ENCODE measurements at places on chromosomes 4 and X.

DNA sequence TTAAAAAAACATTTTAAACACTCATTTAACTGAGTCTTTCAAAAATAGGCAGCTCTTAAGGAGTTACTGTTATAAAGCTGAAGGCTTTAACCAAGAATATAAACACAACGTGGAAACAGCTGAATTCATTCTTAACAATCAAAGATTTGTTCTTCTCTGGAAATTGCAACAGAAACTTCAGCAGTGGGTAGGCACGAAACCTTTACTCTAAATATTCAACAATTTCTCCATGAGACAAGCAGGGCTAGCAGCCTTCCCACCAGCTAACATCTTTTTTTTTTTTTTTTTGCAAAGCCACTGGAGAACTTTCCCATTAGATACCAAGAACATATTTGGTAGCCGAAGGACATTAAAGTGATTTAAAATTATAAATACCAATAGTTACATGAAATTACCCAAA is 78.2 kb upstream of the PRSS48 start:
- no peak for DNase-seq

DNA sequence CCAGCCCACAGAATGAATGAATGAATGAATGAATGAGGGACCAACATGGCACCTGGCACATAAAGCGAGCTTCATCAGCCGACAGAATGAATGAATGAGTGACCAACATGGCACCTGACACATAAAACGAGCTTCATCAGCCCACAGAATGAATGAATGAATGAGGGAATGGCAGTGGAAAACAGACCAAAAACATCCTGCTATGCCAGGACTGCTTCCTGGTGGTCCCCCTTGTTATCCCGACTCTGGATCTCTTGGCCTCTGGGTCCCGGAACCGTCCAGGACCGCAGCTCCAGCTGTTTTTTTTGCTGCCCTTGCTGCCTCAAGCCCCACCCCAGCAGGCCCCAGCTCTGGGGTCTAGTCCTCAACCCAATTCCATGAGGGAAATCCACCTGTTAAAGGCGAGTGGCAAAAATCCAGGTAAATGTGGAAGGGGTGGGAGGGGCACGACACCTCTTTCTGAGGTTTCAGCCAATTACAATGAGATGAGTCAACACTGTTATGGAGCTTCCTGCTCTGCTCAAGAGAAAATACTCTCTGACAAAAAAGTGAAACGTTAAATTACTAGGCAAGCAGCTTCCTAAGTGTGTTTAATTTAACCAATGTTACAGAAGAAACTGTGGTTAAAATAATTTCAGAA is 72.0 kb upstream of the MTNR1A start:
- peak; percentile 65 for DNase-seq

- DNase-seq = no peak
Measured at GRCh38 chr4:138599965-138600364, 357.8 kb upstream of the SLC7A11 start.

DNA sequence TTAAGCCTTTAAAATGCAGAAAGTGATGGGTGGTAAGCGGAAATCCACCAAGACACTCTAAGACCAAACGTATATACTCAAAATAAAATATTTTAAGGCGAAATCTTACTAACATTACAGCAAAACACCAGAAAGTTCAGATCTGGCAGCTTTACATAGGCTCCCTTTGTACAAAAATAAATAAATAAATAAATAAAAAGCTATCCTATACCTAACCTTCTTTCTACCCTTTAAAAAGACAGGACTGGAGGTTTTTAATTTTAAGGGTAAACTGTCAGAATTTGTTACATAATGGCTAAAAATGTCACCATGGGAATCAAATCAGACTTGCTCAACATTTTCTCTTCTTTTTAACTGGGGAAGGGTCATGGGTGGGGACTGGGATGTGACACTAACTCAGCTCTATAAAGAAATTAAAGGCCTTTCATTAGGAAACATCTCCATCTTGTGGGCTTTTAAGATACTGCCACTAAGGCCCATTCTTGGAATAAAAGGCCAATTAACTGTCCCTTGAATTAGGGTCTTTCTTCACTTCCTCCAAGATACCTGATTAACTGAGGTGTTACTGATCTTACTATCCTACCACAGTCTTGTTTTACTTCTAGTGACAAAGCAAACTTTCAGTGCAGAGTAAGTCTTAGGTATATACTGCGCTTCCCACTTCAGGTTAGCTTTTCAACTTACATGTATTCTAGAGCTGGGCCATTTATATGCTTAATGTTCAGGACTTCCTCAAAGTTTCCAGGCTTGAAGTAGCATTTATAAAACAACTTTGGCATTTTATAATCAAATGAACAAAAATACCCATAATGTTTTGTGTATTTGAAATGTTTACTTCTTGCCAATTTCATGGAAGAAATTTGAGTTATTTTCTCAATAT is 13.3 kb downstream of the HNRNPD start:
- DNase-seq = no peak

DNA sequence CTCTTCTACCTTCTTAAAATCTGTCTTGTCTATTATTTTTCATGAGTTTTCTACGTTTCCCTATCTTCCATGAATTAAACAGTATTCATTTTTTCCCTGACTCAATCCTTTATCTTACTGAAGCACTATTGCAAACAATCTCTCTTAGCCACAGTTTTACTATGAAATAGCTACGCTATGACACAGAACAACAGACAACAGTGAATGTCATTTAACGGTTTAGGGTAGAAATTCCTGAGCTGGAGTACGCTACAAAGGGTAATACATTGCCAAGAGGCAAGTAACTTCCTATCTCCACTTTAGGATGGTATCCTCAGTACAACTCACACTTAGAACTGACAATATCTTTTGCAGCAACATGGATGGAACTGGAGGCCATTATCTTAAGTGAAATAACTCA is 552.6 kb downstream of the INPP4B start:
- no peak for DNase-seq

DNA sequence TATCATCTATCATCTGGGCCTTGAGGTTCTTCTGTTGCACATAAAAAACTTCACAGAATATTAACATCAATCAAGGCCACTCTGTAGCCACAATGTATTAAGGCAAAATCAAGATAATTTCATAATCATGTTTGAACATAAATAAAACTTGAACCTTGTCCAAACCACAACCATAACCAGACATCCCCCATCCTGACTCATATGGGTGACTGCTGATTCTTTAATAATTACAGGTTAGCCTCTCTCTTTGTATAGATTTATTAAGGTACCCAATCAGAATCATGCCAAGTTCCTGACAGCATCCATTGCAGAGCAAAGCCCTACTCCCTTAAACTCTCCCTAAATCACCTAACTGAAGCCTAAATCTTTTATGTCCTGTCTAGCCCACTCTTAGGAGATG is 16.7 kb upstream of the AREG start:
- no peak for DNase-seq

DNA sequence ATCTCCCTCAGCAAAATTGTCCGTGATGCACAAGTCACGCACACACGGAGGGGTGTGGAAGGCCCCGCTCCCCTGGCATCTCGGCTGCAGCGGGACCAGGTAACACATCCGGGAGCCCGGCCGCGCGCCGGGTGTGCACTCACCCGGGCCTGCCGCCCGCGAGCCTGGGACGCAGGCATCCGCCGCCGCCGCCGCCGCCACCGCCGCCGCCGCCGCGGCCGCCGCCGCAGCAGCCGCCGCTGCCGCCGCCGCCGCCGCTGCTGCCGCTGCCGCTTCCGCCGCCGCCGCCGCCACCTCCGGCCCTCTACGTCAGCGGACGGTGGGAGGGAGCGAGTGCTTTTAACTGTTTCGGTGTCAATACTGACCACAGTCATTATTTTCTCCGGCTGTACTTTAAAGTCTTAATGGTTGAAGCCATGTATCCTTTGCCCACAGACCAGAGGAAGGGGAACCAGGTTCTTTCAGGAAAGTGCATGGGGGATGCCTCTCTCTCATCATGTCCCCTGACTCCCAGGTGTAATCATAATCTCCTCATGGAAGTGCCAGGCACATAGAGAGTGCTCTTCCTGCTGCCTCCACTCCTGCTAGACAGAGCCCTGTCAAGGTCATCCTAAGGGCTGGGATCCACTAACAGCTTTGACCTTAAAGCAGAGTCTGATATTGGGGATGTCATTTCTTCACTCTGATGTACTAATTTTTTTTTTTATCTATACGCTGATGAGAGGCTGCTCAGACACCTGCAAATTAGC is 38.0 kb downstream of the MAGEE2 start:
- peak; percentile 3 for DNase-seq

GRCh38 chrX:23435575-23435974 is 100.9 kb downstream of the PTCHD1 start:
- peak; percentile 3 for DNase-seq

GRCh38 chr4:103026868-103027267 is 7.4 kb upstream of the SLC9B1 start:
- DNase-seq = no peak

DNA sequence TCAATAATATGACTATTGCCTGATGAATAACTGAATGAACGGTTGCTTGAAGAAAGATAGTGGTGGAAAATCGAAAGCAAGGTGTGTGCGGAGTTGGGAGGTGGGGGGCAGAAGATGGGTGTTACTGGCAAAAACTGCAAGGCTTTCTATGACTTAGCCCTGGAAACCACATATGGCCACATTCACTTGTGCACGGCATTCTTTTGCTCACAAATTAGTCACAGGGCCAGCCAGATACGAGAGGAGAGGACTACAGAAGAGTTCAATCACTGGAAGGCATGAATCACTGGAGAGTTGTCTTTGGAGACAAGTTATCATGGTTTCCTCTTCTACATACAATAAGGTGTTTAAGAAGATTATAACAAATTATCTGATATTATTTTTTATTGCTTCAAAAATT is 626.5 kb upstream of the CPEB2 start:
- no peak for DNase-seq

DNA sequence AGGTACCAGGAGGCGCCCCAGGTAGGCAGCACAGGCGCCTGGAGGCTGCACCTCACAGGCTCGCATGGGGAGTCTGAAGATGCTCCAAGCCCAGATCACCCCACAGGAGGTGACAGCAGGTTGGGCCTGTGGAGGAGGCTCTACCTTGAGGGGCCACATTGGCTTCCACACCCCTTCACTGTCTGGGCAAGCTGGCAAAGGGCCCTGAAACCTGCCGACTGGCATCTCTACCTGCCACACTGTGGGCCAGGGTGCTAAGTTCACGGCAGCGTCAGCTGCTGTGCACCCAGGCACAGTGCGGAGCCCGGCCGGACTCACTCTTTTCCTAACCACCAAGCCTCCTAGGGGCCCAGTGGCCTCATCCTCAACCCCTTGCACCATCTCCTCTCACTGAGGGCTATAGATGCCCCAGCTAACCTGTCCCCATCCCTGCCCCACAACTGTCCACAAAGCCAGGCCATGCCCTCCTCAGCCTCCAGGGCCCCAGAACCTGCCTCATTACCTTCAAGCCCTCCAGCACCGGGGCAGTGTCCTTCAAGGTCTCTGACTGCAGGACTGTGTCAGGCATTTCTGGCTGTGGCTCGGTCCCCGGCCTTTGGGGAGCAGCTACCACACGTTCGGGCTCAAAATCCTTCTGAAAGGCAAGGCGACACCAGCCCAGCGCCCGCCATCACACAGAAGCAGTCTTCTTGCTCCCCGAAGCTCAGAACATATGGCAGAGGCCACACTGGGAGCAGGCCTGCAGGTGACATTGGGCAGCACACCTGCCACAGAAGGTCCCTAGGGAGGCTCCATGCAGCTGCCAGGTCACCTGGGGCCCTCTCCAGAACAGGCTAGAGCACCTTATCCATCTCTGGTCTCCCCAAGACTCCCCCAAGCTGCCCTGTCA is 28.8 kb downstream of the FGFR3 start:
- no peak for DNase-seq

- DNase-seq = peak; percentile 97
Measured at GRCh38 chr4:121189326-121190215, 25.4 kb upstream of the TNIP3 start.

DNA sequence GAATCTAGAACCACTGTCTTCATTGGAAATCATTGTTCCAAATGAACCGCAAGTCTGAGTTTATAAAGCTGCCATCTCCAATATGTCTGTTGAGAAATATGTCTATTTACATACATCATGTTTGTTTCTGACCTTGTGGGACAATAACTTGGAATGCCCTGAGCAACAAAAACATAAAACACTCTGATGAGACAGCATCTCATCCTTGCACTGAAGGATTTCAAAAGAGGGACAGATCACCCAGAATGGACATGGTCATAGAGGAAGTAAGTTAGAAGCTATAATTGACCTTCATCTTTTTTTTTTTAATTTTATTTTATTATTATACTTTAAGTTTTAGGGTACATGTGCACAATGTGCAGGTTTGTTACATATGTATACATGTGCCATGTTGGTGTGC is 22.5 kb downstream of the RXFP1 start:
- no peak for DNase-seq

DNA sequence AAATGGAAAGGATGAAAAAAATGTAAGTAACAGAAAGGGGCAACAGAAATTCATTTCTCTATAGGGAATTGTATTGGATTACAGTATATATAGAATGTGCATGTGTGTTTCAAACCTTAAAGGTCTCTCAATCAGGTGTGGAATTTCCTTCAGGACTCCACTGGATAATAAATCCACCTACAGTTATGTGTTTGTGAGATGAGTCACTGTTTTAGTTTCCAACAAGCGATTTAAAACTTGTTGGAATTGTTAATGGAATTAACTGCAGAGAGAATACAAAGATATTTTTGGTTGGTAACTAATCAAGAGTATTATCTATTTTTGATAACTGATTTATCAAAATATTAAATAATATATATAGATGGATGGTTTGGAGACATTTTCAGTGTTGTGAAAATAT is 32.8 kb downstream of the CEP44 start:
- no peak for DNase-seq

DNA sequence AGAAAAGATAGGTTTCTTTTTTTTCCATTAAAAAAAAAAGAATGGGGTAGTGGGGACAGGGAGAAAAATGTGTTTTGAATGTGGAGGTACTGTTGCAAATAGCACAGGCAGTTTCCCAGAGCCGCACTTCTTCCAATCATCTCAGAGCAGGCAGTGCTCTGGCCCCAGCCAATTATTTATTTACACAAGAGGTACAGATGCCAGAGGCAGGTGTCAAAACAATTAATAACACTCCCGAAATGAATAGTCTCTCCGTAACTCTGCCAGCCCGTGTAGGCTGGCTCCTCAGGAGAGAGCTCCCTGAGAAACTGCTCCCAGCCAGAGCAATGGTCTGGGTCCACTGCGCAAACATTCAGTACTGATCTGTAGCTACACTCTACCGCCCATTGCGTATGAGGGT is 130.8 kb upstream of the IL1RAPL2 start:
- no peak for DNase-seq

All from Jurkat, Clone E6-1 (cell line).